ENCODE measurements at places on chromosomes 7 and 10.

DNA sequence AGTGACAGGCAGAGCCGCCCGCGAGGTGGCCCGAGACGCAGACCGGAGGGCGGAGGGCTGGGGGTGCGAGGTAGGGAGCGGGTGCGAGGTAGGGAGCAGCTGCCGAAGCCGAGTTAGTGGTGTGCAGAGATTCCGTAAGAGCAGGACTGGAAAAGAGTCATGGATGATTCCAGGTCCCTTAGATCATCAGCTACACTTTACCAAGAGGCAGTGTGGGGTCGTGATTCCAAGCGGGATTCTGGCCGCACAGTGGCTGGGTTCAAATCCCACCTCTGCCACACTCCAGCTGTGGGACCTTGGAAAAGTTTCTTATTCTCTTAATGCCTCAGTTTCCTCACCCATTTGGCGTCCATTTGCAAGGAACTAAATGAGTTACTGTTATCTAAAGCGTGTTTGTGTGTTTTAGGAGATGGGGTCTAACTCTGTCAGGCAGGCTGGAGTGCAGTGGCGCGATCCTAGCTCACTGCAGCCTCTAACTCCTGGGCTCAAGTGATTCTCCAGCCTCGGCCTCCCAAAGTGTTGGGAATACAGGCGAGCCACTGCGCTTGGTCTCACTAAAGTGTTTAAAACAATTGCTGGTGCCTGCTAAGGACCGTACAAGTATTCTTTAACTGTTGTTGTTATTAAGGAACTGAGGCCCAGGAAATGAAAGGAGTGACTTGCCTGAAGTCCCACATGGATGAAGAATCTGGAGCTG, 1.1 kb downstream of the NDUFB2 start:
- DNase-seq, result no peak

- DNase-seq, result no peak
Observed at GRCh38 chr7:16066805-16067459, 354.4 kb downstream of the CRPPA start.

- no peak for DNase-seq
Observed at GRCh38 chr10:5965266-5965665, 12.1 kb downstream of the IL15RA start.

DNA sequence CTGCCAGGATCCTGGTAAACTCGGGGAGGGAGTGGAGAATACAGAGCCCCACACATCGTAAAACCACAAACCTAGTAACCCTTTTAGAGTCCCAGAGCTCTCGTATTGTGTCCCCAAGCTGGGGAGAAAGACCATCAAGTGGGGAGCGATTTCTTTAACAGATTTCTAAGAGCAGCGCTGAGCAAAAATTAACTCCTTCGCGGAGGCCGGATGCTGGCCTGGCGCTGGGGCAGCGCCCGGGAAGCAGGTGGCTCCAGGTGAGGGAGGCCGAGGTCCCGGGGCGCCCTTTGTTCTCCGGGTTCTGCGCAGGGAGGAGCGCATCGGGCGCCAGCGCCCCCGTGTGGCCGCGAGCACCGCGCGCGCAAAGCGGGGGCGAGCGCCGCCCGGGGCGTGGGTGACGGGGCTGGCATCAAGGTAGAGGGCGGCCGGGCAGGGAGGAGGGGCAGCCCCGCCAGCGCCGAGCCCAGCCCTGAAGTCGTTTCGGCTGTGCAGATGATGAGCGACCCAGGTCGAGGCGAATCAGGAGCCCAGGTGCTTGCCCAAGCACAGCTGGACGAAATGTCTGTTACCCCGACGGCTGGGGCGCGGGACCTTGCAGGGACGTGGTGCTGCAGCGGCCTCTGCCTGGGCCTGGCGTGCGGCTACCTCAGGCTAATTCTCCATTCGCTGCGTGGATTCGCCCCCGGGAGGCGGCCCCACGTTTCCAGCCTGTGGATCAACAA, 10.4 kb upstream of the FGFR2 start:
- no peak for DNase-seq

DNA sequence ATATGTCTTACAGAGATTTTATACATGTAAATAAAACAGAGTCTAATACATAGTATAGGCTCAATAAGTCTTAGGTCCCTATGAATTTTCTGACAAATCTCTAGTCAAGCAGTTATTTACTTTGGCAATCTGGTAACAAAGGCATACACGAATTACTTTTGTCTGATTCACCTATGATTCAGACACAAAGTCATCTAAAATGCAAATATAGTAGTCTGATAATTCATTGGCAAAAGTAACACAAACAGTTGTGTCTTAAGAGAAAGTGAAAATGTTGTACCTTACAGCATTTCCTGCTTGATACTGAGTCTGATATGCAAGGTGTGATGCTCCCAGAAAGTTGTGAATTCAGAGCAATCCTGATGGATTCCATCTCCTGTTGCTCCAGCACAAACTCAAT, 209.4 kb upstream of the PRSS1 start:
- no peak for DNase-seq

DNA sequence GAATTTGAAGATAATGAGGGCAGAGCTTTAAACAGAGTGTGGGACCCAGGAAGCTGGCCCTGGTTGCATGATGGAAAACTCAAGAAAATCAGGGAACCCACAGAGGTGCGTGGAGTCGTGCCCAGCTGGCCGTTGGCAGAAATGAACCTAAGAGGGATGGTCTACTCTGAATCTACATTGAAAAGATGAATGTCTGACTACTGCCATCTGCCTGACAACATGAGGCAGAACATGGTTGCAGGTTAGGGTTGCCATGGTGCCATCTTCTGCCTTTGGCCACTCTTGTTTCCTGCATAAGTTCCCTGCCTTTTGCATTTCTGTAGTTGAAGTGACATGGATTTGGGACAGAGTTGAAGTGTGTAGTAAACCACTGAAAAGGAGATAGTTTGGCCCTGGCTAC, 138.5 kb upstream of the COBL start:
- no peak for DNase-seq

GRCh38 chr7:6252341-6252746, 20.1 kb downstream of the CYTH3 start:
- no peak for DNase-seq

GRCh38 chr10:73837072-73837471, 25.7 kb upstream of the NDST2 start:
- no peak for DNase-seq

DNA sequence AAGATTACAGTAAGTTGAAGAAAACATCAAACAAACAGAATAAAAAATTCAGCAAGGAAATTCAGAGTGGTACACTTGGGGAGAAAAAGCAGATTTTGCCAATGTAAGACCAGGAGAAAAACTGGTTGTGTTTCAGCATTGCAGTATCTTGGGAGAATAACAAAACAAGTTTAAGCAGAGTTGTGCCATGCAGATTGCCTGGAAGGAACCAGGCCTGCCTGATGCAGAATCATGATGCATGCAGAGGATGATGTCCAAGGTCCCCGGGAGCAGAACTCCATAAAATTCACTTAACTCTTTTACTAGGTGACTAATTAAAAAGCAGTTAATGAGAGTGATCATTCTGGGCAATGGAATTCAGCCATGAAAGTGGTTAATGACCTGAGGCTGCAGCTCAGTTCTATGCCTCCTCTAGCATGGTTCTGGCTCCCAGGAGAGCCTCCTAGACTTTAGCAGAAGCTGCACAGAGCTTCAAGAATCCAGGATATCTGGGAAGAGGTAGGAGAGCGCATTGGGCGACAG, 379.7 kb upstream of the C7orf33 start:
- DNase-seq, result no peak

DNA sequence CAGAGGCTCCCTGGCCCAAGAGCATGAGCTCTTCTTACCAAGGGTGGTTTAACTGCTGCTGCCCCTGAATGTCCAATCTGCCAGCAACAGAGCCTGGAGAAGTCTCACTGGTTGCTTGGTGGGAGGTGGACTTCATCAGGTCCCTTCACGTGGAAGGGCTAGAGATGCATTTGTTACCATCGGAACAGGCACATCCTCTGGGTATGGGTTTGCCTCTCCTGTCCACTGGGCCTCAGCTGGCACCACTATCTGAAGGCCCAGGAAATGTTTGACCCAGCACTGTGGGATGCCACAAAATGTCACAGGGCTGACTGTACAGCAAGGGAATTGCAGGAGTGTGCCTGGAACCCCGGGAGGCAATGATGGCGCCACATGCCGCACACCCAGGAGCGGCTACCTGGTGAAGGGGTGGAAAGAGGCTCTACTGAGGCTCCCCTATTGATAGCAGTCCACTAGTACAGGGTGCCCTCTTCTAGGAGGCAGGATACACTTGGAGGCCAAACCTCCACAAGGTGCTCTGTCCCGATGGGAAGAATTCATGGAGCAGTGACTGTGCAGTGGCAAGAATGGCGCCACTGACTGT, 603.1 kb upstream of the MGMT start:
- DNase-seq, result no peak

DNA sequence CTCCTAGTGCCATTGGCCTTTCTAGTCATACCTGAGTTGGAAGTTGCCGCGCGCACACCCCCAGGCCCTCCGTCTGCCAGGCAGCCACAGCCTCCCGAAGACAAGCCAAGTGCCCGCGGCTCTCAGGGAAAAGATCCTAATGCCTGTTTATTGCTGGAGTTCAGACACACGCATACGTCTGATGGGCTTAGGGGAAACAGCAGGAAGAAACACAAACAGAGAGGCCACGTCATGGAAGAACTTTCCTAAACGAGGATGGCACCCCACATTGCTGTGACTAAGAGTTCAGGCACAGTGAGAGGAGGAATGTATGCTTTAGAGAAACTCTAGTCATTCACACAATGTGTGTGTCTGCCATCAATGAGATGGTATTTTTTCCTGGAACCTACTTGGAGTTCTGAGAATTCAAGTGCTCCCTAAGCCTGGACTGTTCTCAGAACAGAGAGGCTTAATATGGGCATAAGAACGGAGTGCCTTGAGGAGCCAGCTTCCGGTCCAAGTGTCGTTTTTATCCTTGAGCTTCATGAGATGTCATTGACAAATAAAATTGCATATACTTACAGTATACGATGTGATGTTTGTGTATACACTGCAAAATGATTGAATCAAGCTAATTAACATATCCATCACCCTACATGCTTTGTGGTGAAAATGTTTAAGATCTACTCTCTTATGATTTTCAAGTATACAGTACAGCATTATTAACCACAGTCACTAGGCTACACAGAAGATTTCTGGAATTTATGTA, 11.6 kb upstream of the RBP3 start:
- no peak for DNase-seq

DNA sequence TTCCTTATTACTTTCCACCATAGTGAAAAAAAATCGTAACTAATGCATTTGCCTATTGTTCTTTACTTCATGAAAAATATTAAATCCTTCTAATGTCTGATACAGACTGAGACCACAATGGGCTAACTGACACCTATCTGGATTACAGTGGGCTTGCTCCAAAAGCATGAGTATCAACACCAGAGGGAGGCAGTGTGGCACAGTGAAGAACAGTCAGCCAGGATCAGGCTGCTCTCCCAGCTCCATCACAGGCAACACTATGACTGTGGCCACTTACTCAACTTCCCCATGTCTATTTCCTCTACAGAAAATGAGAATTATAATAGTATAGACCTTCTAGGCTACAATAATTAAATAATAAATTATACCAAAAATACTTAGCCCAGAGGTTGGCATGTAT, 97.2 kb downstream of the SLC25A13 start:
- no peak for DNase-seq

DNA sequence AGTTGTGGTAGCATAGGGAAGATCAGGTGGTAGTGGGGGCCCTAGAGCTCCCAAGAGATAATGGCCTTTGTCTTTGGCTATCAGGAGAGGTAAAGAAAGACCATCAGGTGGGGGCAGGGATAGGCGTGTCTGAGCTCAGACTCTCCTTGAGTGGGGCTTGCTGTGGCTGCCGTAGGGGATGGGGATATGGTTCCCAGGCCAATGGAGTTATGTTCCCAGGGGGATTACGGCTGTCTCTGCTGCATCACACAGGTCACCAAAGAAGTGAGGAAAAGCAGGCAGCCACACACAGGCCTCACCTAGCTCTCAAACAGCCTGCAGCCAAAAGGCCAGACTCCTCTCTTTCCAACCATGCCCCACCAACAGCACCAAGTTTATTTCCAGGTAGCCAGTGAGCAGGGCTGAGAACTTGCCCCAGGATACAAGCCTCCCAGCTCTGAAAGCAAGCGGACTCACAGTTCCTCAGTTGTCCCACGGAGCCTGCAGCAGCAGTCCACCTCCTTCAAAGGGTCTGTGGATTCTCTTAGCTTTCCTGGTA, 37.6 kb upstream of the C1QL3 start:
- DNase-seq, result no peak

DNA sequence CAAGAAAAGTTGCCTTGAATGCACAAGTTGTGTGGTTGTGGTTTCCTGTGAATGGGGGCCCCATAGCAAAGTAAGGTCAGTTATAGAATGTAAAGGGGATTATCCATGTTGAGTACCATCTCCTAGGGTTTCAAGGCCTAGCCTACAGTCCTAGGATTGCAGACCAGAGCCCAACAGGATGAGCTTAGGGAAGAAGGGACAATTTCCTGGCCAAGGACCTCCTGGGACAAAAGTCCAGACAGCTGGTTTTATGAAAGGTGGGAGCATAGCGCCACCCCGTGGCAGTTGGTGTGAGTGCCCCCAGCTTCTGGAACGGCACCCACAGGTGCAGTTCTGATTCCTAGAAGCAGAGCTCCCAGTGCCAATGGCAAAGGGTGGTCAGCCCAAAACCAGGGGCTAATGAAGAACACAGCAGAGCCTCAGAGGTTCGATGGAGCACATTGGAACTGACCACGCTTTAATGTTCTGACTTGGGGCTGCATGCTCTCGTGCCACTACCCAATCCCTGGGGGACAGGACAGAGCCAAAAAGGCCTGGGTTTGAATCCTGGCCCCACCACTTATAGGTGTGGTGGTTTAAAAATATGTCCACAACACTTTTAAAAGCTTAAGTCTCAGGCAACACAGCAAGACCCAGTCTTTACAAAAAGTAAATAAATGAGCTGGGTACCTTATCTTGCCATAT, 25.8 kb upstream of the TMEM120A start:
- peak; percentile 27 for DNase-seq

DNA sequence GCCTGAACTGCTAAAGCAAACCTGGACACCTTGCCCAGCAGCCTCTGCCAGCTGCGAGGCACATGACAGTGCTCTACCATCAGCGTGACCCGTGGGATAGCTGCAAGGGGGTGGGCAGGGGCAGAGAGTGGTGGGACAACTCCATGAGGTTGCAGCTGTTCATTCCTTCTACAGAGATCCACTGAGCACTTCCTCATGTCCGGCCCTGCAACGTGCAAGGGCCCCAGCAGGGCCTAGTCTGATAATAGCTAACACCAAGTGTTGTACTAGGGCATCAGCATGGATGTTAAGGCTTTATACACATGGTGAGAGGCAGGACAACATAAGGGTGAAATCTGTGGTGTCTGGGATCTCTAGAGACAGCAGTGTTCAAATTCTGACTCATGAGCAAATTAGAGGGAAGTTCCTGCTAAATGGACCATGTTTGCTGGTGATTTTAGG, 14.3 kb downstream of the NOD1 start:
- DNase-seq, result no peak
